ENCODE measurements at places on chromosomes 3 and 15.

- no peak for DNase-seq
Observed at GRCh38 chr3:36524560-36524959, 144.3 kb downstream of the STAC start.

- no peak for DNase-seq
Observed at GRCh38 chr15:51970132-51970817, 1.3 kb downstream of the LEO1 start.

DNA sequence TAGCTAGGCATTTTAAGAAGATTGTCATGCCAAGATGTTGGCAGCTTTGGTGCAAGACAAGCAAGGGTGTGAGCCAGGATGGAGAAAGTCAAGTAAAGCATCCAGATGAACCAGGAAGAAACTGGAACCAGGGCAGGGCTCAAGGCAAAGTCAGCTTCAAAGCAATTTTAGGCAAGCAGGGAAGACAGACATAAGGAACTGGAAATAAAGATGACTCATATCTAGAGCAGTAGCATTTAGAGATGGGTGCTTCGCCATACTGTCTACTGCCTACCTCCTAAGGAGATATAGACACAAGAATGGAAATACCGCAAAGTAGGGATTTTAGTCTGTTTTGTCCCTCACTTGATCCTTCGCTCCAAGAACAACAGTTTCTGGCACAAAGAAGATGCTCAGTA, 59.9 kb downstream of the RYR3 start:
- no peak for DNase-seq

DNA sequence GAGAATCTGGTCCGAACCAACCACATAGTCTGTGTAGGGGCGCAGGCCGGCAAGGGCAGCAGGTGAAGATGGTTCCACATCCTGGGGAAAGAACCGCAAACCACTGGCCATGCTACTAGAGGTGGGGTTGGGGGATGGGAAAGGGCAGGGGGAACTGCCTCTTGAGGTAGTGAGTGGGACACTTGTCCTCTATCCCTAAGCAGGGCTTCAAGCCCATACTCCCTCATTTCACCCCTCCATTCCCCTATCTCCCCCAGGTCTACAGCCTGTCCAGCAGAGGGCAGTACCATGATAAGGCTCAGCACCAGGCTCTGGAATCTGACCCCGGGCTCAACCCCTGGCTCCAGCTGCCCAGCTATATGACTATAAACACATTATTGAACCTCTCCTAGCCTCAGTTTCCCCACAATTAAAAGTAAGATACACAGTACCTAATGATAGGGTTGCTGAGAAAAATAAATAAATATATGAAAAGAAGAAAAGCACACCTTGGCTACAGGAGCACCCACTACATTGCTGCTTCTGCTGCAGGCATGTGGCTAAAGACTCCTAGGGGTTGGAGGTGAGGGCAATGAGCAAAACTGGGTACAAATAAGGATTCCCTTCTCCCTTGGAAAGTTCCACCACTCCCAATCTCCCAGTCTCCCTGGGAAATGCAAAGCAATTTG, 6.3 kb downstream of the GORASP1 start:
- no peak for DNase-seq

DNA sequence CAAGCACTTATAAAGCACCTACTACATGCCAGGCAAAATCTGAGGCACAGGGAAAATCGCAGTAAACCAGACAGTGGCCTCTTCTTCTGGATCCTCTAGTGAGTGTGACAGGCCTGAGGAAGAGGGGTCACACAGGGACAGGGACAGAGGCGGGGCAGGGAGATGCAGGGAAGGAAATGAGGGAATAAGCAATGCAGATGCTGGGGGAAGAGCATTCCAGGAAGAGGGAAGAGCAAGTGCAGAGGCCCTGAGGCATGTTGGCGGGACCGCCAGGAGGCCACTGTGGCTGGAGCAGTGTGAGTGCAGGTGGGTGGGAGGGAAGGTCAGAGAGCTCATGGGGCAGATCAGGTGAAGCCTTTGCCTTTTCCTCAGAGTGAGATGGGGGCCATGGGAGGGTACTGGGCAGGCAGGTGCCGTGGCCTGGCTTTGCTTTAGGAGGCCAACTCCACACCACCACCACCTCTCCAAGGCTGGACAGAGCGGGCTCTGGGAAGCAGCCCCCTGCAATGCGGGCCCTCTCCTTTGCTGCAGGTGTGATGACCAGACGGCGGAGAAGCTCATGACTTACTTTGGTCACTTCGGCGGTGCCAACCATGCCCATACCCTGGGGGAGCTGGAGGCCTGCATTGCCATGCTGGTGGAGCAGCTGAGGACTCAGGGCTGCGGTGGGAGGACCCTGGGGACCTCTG, 26.8 kb upstream of the GP9 start:
- no peak for DNase-seq

GRCh38 chr3:13655061-13655913, 106.4 kb downstream of the FBLN2 start:
- no peak for DNase-seq

DNA sequence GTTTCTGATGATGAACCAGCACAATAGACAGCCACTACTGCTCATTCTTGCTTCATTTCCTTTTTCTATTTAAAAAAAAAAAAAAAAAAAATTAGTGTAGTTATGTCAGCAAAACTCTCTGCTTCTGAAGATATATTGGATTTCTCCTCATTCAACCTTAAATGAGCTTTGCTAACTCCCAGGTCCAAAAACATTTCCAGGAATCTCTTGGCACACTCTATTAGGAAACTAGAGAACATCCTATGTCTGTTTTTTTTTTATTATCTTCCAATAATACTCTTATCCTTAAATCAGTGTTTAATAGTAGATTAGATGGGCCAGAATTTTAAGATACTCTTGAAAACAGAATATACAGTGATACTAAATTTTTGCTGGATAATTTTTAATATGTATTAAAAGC, 398.0 kb downstream of the NAALADL2 start:
- DNase-seq, result no peak

GRCh38 chr3:30193625-30194044, 412.8 kb upstream of the TGFBR2 start:
- no peak for DNase-seq

GRCh38 chr15:58880320-58880719, 53.2 kb downstream of the SLTM start:
- DNase-seq, result no peak

- no peak for DNase-seq
Observed at GRCh38 chr3:190552969-190553759, 39.3 kb downstream of the IL1RAP start.

DNA sequence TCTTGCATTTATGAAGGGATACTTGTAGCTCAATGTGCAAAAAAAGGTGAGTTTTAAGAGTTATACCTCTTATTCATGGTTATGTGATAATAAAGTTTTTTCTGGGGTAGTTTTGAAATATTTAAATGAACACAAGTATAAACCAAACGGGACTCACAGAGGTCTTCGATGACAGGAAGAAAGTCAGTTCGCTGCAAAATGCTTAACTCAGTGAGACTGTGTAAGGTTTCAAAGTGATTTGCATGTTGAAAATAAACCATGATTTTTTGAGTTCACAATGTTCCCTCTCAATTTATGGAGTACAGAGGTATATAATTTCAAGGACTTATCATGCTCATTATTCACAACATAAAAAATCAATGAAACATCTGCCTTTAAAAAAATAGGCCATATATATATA, 36.3 kb upstream of the MYH15 start:
- DNase-seq, result no peak

DNA sequence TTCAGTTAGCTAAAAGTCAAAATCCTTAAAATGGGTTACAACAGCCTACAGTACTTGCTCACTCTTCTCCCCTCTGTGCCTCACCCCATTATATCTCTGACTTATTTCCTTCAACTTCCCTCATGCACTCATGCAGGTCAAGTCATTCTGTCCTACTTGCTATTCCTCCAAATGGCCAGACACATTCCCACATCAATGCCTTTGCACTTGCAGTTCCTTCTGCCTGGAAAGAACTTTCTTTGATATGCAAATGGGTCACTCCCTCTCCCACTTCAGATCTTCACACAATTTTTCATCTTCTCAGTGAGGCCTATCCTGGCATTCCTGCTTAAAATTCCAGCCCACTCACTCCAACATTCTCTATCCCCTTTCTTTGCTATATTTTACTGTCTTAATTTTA, 547.2 kb upstream of the TGFBR2 start:
- no peak for DNase-seq

GRCh38 chr15:49279521-49280456, 109.7 kb downstream of the GALK2 start:
- no peak for DNase-seq

- no peak for DNase-seq
Observed at GRCh38 chr15:40550341-40551037, 14.4 kb downstream of the CCDC32 start.

- no peak for DNase-seq
Observed at GRCh38 chr3:108713816-108714215, 43.4 kb downstream of the RETNLB start.

- no peak for DNase-seq
Observed at GRCh38 chr15:48647962-48648361, 2.5 kb upstream of the FBN1 start.

DNA sequence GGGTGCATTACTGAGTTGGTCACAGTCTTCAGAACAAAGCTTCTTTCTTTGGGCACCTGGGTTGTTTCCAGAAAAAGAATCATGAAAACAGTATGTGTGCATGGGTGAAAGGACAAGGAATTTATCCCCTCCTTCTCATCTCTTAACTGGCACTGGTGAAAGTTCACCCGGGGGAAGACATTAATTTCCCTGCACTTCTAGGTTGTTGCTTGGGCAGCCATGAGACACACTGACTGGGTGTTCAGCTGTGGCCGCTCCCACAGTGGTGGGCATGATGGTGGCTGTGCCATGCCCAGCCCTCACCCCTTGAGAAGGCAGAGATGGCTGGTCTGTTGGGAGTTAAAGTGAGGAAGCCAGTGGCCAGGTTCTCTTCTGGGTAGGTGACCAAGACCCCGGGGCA, 16.6 kb upstream of the KY start:
- DNase-seq, result no peak

- DNase-seq, result no peak
Observed at GRCh38 chr15:43429687-43430086, 58.8 kb downstream of the TUBGCP4 start.

- no peak for DNase-seq
Observed at GRCh38 chr15:34584330-34584668, 848 bp upstream of the GOLGA8B start.

DNA sequence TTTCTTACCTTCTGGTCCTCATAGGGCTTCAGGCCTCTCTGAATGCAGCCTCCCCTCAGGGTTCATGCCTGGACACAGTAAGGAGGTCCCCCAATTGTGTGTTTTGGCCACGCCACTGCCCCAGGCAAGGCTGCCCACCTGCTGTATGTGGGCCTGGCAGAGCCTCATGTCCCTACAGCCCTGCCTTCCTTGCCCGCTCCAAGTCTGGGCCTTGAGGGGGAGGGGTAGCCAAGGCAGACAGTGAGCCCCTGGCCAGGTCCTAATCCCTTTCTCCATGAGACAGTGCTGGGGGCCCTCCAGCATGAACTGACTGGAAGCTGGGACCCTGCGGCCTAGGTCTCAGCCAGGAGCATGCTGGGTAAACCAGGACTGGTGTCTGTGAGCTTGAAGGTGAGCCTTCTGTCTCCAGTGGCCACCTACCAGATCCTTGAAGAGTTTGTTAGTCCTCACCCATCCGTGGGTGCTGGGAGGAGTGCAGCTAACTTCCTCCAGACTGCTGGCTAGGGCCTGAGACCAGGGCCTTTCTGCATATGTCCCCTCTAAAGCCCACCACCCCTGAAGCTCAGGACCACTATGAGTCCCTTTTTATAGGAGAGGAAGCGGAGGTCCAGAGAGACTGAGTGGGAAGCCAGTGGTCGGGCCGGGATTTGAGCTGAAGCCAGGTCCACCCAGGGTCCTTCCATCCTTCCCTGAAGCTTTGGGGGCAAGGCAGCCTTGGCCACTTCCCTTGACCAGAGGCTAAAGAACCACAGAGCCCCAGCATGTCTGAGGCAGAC, 8.7 kb downstream of the ZBTB47 start:
- no peak for DNase-seq

DNA sequence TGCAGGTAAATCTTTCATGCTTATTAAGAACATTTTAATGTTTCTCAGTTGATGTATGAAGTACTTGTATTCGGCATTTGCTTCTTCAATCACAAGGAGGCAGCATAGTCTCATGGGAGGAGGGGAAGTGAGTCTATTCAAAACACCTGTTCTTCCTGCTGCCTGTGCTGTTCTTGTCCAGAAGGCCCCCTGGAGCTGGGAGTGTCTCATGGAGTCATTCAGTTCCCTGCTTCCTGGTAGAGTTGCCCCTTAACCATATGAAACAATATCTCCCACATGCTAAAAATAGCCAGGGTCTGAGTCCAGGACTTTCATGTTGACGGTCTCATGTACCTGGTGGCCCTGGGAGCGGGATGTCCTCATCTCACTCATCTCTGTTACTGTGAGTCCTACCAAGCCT, 15.5 kb upstream of the PPP1R2 start:
- DNase-seq, result no peak

DNA sequence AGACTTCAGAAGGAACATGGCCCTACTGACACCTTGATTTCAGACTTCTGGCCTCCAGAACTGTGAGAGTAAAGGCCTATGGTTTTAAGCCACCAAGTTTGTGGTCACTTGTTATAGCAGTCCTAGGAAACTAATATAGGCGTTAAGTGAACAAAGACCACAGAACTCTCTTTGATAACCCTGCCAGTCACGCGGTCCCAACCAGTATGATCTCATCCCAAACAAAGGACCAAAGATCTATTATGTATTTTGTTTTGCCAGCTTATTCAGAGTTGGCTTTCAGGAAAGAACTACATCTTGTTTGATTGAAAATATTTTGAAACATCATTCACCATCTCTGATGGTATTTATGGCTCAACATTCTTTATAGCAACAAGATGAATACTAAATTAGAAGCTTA, 294.4 kb upstream of the SLCO3A1 start:
- DNase-seq, result no peak

DNA sequence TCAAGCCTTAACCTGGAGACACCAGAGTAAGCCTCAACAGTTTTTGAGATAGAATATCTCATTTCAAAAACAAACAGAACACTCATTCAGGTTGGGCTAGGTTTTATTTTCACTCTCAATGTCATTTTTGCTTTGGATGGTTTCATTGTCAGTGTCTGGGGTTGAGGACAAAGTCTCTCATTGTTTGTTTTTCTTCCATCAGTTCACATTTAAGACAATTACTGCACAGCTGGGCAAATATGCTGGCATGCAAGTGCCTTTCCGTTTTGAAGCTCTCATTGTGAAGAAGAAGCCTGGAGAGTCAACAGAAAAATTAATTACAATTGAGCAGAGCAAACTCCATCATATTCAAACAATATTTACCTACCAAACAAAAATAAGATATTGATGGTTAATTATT, 1050.0 kb downstream of the TBL1XR1 start:
- DNase-seq, result no peak

- DNase-seq, result no peak
Observed at GRCh38 chr3:159731254-159731653, 257.4 kb upstream of the IL12A start.

DNA sequence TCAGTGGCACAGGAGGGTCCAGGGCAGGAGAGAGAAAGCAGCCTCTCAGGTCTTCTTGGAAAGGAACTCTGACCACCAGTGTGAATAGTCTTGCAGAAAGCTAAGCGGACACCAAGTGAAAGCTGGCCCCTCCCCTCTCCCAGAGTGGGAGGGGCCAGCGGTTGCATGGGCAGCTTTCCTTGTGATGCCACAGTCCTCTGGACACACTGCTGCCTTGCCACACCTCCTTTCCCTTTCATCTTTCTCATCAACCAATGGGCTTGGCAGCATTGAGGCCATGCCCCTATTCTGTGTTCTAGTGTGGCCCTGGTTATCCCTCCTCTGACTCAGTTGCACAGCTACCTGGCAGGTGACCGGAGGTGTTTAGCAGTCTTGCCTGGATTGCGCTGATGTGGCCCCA, 49.7 kb upstream of the GOLGA6B start:
- no peak for DNase-seq
